ENCODE measurements at places on chromosomes 5 and 9. TPM values are rescaled to one million over a fixed set of nuclear protein-coding genes. Genes with fewer than 3 reads are reported as not detected.

GRCh38 chr9:38181232-38181631 is 112.2 kb upstream of the SHB start:
- H3K4me3 ChIP-seq: no peak overlapping the region
- no peak for DNase-seq
- no peaks in the 10 kb centered on the region for H3K36me3 ChIP-seq
- H3K27ac ChIP-seq: no peak overlapping the region
- no peaks in the 10 kb centered on the region for H3K4me1 ChIP-seq

- peaks cover 55% of the 10 kb centered on the region for H3K36me3 ChIP-seq
- H3K27ac ChIP-seq: peak overlapping the region; percentile 94
- DNase-seq: no peak
- H3K4me1 ChIP-seq: peaks cover 83% of the 10 kb centered on the region
Measured at GRCh38 chr9:129869585-129870501, 34.6 kb downstream of the USP20 start.

GRCh38 chr9:18437315-18438201 is 36.4 kb upstream of the ADAMTSL1 start:
- H3K4me3 ChIP-seq: no peak overlapping the region
- no peaks in the 10 kb centered on the region for H3K36me3 ChIP-seq
- no peak overlapping the region for H3K27ac ChIP-seq
- DNase-seq: no peak

The FREM1 gene
- not detected for total RNA-seq

- H3K27me3 ChIP-seq: no peaks in the 10 kb centered on the region
- peaks cover 73% of the 10 kb centered on the region for H3K4me1 ChIP-seq
- peak overlapping the region; percentile 97 for H3K27ac ChIP-seq
- H3K36me3 ChIP-seq: peaks cover 53% of the 10 kb centered on the region
Measured at GRCh38 chr5:16464664-16465543, 696 bp downstream of the ZNF622 start.

The FBN2 gene
- total RNA-seq: not detected

GRCh38 chr9:6758498-6759184 is 868 bp downstream of the KDM4C start:
- H3K4me3 ChIP-seq: peak overlapping the region; percentile 85
- no peaks in the 10 kb centered on the region for H3K27me3 ChIP-seq
- DNase-seq: peak; percentile 71
- peaks cover 25% of the 10 kb centered on the region for H3K4me1 ChIP-seq
- H3K36me3 ChIP-seq: peaks cover 13% of the 10 kb centered on the region

DNA sequence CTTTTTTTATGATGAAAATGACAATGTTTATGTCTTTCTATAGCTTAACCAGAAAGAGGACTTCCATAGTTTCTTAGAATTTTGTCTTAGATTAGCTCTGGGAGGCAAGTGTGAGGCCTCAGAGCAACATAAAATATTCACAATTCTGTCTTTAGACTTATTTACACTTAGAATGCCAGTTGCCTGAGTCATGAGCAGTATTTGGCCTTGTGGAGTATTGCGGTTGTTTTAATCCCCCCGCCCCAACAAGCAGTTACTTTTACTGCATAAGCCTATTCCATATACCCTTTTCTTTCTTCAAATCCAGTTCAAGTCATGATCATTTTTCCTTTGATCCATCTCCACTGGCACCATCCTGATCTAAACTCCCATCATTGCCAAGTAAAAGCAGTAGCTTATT is 198.0 kb upstream of the EGFLAM start:
- no peak overlapping the region for H3K4me3 ChIP-seq
- no peaks in the 10 kb centered on the region for H3K36me3 ChIP-seq
- no peaks in the 10 kb centered on the region for H3K4me1 ChIP-seq
- H3K27me3 ChIP-seq: no peaks in the 10 kb centered on the region

The PCDHGA2 gene
- total RNA-seq: not detected

DNA sequence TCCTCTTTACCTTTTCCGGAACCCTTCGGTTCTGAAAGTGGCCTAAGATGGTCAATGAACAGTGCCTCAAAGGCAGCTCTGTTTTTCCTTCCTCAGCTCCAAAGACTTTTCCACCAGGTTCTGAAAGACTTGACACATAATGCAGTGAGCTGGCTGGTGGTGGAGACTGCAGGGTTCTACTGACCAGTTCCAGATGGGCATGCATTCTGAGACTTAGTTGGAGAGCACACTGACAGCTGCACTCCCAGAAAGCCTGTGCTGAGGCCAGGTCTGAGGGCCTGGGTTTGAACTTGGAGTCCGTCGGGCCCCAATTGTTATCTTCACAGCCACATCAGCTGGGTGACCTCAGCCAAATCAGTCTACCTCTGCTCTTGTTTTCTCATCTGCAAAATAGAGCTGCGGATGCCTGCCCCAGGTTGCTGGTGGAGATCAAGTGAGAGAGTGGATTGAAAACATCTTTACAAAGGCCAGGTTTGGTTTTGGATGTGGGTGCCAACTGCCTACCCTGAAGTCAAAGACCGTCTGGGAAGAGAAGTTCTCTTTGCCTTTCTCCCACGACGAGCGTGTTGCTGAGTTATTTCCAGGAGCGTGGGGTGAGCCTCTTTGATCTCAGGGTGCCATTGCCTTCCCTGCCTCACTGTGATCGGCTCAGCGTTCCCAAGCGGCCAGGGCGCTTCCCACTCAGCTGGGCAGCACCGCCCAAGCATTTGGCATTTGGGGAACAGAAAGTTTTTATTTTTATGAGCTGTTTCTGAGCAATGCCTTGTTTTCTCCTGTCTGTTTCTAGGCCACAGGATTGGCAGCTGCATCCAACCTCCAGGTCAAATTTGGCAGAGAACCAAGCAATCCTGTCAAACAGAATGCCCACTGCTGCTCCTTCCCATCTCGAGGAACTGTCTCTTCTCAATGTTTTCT is 54.9 kb downstream of the RAD23B start:
- DNase-seq: no peak
- H3K4me3 ChIP-seq: no peak overlapping the region
- no peak overlapping the region for H3K27ac ChIP-seq

DNA sequence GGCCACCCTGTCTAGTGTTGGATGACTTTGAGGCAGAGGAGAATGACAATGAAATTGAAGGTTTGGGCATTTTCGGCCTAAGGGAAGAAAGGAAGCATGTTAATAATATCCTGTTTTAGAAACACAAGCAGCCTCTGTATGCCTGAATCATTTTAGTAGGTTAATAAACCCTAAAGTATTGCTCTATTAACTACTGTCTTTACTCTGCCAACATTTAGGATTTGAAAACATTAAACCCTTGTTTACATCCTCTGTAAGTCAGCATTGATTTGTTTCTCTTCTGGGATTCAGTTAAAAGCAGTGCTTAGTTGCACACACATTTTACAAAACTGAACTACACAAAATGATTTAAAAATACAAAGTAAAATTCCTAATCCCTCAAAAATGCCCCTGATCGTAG is 358.9 kb downstream of the ARRDC3 start:
- no peak overlapping the region for H3K4me3 ChIP-seq
- no peak for DNase-seq
- no peaks in the 10 kb centered on the region for H3K36me3 ChIP-seq
- peaks cover 20% of the 10 kb centered on the region for H3K27me3 ChIP-seq
- H3K27ac ChIP-seq: no peak overlapping the region
- H3K4me1 ChIP-seq: no peaks in the 10 kb centered on the region

The GRXCR2 gene
- not detected for total RNA-seq

Measured in activated CD8-positive, alpha-beta memory T cell treated with anti-CD3 and anti-CD28 coated beads, Interleukin-2, amount 10 ng/mL, durations not matched to agents 7 days and 5 days (primary cell).